ENCODE measurements at places on chromosomes 6 and 20.
A peak's percentile ranks its signal among the peaks of the same experiment; 100 is the strongest.

- DNase-seq: no peak
- H3K27me3 ChIP-seq: no peaks in the 10 kb centered on the region
- no peak overlapping the region for H3K4me3 ChIP-seq
- no peaks in the 10 kb centered on the region for H3K36me3 ChIP-seq
- no peak overlapping the region for H3K27ac ChIP-seq
- no peaks in the 10 kb centered on the region for H3K4me1 ChIP-seq
Measured at GRCh38 chr6:72559555-72559954, 62.3 kb upstream of the KCNQ5 start.

GRCh38 chr6:30821862-30822784 is 62.2 kb upstream of the DDR1 start:
- H3K27ac ChIP-seq: peak overlapping the region; percentile 21
- no peak overlapping the region for H3K4me3 ChIP-seq
- peaks cover 10% of the 10 kb centered on the region for H3K4me1 ChIP-seq
- DNase-seq: peak; percentile 64

GRCh38 chr20:1427457-1428054 is 34.7 kb upstream of the FKBP1A start:
- peaks cover 8% of the 10 kb centered on the region for H3K4me1 ChIP-seq
- peak overlapping the region; percentile 49 for H3K27ac ChIP-seq
- no peaks in the 10 kb centered on the region for H3K27me3 ChIP-seq

- no peak for DNase-seq
- H3K4me1 ChIP-seq: peaks cover 3% of the 10 kb centered on the region
- no peak overlapping the region for H3K27ac ChIP-seq
- no peaks in the 10 kb centered on the region for H3K27me3 ChIP-seq
- H3K36me3 ChIP-seq: peaks cover 13% of the 10 kb centered on the region
Measured at GRCh38 chr6:26445934-26446667, 5.8 kb downstream of the BTN3A3 start.

DNA sequence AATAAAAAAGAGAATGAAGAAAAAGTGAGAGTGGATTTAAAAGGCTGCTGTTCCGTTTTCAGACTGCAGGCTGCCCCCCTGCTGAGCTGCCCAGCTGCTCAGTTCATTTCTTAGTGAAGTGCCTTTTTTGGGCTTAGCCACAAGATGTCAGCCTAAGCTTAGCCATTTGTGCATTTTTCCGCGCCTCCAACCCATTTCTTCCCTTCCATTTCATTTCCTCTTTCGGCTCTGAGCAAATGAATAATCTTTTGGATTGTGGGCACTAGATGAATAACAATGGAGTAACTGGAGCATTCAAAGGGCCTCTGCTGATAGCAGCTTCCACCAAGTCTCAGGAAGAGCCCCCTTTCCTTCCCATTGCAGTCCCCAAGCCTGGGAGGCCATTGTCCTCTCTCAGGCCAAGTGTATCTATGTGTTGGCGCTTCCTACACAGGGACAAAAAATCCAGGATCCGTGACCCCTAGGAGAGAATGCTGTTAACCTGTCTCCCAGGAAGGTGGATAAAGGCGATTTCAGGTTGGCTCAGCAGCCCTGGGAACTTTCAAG is 83.5 kb upstream of the SPTLC3 start:
- no peaks in the 10 kb centered on the region for H3K36me3 ChIP-seq
- H3K27me3 ChIP-seq: no peaks in the 10 kb centered on the region
- H3K27ac ChIP-seq: no peak overlapping the region
- H3K4me3 ChIP-seq: no peak overlapping the region
- peak; percentile 86 for DNase-seq
- H3K4me1 ChIP-seq: peaks cover 15% of the 10 kb centered on the region

DNA sequence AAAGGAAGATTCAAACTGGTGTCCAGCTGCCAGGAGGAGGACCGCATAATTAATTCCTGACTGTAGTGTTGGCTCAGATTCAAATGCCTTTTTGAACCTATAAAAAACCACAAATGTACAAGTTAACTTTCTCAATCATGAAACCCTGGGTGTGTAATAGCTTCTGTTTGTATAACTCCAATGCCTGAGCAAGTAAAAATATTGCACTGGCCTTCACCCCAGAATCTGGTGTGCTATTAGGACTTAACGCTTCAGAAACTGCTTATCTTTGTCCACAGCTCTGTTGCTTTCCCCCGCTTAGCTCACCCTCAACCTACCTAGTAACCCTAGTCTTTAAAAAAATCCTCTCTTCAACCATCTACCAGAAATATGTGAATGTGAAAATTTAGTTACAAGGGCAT is 119.1 kb upstream of the MAP7 start:
- H3K4me3 ChIP-seq: no peak overlapping the region
- H3K4me1 ChIP-seq: peaks cover 3% of the 10 kb centered on the region
- H3K27me3 ChIP-seq: no peaks in the 10 kb centered on the region
- DNase-seq: peak; percentile 91

GRCh38 chr6:113558966-113559365 is 298.2 kb upstream of the MARCKS start:
- H3K27me3 ChIP-seq: no peaks in the 10 kb centered on the region
- H3K4me3 ChIP-seq: peak overlapping the region; percentile 8
- peaks cover 6% of the 10 kb centered on the region for H3K4me1 ChIP-seq
- peak; percentile 58 for DNase-seq

DNA sequence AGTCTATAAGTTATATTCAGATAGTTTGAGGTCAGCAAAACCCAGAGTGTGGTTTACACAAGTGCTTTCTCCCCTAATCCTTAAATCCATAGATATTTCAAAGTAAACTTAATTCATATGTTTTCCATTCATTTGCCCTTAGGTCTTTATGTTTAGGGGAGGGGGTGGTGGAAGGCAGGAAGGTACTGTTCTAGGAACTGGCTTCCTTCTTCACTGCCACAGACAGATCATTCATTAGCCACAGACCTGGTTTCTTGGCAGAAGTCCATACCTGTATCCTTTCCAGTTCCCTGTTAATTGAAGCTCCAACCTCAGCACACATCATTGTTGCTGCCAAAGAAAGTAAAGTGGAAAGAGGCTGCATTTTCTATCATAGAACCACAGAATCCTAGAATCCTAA is 123.0 kb downstream of the AIG1 start:
- no peak for DNase-seq
- no peak overlapping the region for H3K4me3 ChIP-seq
- no peaks in the 10 kb centered on the region for H3K36me3 ChIP-seq
- peaks cover 6% of the 10 kb centered on the region for H3K4me1 ChIP-seq

GRCh38 chr20:14193885-14194284 is 143.5 kb downstream of the FLRT3 start:
- no peaks in the 10 kb centered on the region for H3K36me3 ChIP-seq
- no peaks in the 10 kb centered on the region for H3K27me3 ChIP-seq
- no peak overlapping the region for H3K27ac ChIP-seq
- no peak for DNase-seq
- no peak overlapping the region for H3K4me3 ChIP-seq
- no peaks in the 10 kb centered on the region for H3K4me1 ChIP-seq

DNA sequence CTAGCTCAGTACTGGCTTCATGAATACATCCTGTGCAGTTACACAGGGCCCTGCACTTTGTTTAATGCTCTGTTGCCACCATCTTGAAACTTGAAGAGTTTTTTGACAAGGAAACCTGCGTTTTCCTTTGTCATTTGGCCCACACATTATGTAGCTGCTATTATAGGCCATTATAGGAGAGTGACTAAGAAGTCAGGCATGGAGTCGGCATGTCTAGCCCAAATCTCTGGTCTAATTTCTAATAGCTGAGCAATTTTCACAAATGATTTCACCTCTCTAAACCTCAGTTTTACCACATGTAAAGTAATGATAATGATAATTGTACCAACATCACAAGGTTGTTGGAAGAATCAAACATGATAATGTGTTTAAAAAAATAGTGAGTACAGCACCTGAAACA is 67.1 kb upstream of the MYLIP start:
- DNase-seq: no peak
- H3K4me3 ChIP-seq: no peak overlapping the region
- peaks cover 8% of the 10 kb centered on the region for H3K27me3 ChIP-seq
- H3K4me1 ChIP-seq: no peaks in the 10 kb centered on the region
- H3K27ac ChIP-seq: no peak overlapping the region

DNA sequence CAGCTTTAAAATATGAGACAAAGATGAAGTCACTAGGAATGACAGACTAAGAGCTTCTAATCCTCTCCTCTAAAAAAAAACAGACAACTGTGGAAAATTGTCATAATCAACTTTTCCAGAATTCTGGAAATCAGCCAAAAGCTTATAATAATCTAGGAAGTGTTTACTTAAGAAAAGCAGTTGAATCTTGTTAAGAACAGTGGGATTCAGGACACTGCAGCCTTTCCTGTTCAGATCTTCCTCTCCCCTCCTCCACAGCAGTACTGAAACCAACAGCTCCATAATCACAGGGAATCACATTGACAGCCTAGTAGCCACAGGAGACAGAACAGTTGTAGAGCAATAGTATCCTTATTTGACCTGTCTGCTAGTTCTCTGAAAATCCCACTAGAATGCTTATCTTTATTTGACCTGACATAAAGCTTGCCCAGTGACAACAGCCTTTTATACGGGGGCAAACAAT is 41.6 kb downstream of the IBTK start:
- H3K4me1 ChIP-seq: no peaks in the 10 kb centered on the region
- peaks cover 93% of the 10 kb centered on the region for H3K36me3 ChIP-seq
- no peaks in the 10 kb centered on the region for H3K27me3 ChIP-seq
- H3K4me3 ChIP-seq: no peak overlapping the region
- no peak overlapping the region for H3K27ac ChIP-seq
- peak; percentile 81 for DNase-seq

DNA sequence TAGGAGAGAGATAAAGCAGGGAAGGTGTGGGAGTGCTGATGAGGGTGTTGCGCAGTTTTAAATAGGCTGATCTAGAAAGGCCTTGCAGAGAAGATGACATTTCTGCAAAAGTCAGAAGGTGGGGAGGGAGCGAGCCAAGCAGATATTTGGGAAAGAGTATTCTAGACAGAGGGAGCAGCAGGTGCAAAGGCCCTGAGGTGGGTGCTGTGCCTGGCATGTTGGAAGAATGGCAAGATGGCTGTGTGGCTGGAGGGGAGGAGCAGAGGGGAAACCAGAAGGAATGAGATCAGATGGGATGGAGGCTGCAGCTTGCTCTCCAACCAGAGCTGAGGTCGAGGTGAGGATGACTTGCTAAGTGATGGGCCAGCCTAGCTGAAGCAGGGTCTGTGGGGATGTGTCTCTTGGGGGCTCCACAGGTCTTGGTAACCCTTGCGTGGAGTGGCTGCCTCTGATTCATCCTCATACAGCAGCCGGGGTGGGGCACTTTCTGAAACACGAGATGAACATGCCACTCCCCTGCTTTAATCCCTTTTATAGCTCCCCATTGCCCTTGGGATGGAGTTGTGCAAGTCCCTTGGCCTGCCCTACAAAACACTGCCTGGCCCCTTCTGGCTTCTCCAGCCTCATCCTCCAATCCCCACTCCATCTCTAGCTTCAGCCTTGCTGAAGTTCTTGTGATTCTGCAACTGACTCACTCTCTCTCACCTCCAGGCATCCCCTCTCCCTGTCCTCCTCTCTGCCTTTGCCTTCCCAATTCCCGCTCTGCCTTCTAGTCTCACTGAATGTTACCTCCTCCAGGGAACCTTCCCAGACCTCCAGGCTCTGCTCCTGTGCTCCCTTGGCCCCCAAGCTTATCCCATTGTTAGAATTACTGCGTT is 94.1 kb downstream of the CDH22 start:
- H3K4me1 ChIP-seq: peaks cover 10% of the 10 kb centered on the region
- H3K4me3 ChIP-seq: no peak overlapping the region
- H3K36me3 ChIP-seq: no peaks in the 10 kb centered on the region
- H3K27ac ChIP-seq: no peak overlapping the region

GRCh38 chr6:107666981-107667601 is 157.0 kb downstream of the SCML4 start:
- no peak for DNase-seq
- no peak overlapping the region for H3K4me3 ChIP-seq
- no peaks in the 10 kb centered on the region for H3K36me3 ChIP-seq
- H3K4me1 ChIP-seq: peaks cover 12% of the 10 kb centered on the region
- no peak overlapping the region for H3K27ac ChIP-seq

- H3K36me3 ChIP-seq: no peaks in the 10 kb centered on the region
- H3K27ac ChIP-seq: no peak overlapping the region
- peaks cover 11% of the 10 kb centered on the region for H3K4me1 ChIP-seq
- no peak overlapping the region for H3K4me3 ChIP-seq
Measured at GRCh38 chr20:39849171-39849570, 839.9 kb downstream of the MAFB start.

GRCh38 chr6:16800341-16800740 is 39.1 kb upstream of the ATXN1 start:
- H3K4me1 ChIP-seq: peaks cover 5% of the 10 kb centered on the region
- no peak for DNase-seq
- H3K27me3 ChIP-seq: no peaks in the 10 kb centered on the region

DNA sequence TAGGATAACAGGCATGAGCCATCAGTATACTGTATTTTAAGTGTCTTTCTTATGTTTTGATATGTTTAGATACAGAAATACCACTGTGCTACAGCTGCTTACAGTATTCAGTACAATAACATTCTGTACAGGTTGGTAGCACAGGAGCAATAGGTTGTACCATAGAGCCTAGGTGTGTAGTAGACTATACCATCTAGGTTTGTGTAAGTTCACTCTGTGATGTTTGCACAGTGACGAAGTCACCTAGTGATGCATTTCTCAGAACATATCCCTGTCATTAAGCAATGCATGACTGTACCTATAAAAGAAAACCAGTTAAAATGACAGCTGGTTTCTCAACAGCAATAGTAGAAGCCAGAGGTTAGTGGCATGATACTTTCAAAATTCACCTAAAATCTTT is 3.0 kb upstream of the ZBTB24 start:
- peaks cover 4% of the 10 kb centered on the region for H3K27me3 ChIP-seq
- H3K4me3 ChIP-seq: no peak overlapping the region
- peaks cover 5% of the 10 kb centered on the region for H3K4me1 ChIP-seq
- DNase-seq: no peak
- no peak overlapping the region for H3K27ac ChIP-seq

DNA sequence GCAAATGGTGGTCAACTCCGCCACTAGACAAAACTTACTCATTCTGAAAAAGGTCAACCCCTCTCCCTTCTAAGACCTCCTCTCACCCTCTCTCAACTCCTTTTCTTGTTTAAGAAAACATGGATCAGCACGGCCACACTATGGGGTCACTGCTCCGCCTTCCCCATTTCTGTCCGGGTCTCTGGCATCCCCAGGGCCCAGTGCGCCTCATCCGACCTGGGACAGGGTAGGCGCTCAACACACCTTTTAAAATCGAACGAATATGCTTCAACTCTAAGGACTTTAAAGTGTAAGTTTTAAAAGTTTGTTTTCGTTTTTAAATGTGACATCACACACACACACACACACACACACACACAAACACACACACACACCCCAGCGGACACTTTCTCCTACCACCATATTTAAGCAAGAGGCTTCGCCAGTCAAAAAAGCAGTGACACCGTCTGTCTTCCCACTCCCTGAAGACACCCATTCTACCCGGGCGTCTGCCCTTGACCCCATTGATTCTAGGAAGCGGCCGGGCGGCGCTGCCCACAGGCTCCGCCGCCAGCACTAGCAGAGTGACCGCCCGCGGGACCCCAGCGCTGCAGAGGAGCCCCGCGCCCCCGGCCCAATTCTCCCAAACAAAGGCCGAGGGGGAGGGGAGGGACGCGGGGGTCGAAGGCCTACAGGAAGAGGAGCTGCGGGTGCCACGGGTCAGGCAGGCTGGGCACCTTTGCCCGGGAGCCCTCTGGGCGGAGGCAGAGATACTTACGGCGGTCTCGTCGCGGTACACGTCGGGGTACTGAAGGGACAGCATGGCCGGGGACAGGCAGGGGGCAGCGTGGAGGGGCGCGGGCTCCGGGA is 568 bp downstream of the PREP start:
- no peaks in the 10 kb centered on the region for H3K36me3 ChIP-seq
- peak; percentile 68 for DNase-seq
- peak overlapping the region; percentile 95 for H3K4me3 ChIP-seq
- no peaks in the 10 kb centered on the region for H3K27me3 ChIP-seq
